ENCODE measurements at places on chromosomes 2 and 18.

GRCh38 chr18:24741965-24742724, 281.7 kb downstream of the HRH4 start:
- peak; percentile 62 for DNase-seq

GRCh38 chr18:56097621-56098020, 509.6 kb upstream of the TCF4 start:
- no peak for DNase-seq

- no peak for DNase-seq
Measured at GRCh38 chr2:174768557-174768956, 4.3 kb upstream of the CHRNA1 start.

GRCh38 chr2:136798766-136799165, 33.4 kb downstream of the THSD7B start:
- DNase-seq, result no peak

- no peak for DNase-seq
Measured at GRCh38 chr2:102229141-102229769, 42.4 kb downstream of the IL1RL2 start.

DNA sequence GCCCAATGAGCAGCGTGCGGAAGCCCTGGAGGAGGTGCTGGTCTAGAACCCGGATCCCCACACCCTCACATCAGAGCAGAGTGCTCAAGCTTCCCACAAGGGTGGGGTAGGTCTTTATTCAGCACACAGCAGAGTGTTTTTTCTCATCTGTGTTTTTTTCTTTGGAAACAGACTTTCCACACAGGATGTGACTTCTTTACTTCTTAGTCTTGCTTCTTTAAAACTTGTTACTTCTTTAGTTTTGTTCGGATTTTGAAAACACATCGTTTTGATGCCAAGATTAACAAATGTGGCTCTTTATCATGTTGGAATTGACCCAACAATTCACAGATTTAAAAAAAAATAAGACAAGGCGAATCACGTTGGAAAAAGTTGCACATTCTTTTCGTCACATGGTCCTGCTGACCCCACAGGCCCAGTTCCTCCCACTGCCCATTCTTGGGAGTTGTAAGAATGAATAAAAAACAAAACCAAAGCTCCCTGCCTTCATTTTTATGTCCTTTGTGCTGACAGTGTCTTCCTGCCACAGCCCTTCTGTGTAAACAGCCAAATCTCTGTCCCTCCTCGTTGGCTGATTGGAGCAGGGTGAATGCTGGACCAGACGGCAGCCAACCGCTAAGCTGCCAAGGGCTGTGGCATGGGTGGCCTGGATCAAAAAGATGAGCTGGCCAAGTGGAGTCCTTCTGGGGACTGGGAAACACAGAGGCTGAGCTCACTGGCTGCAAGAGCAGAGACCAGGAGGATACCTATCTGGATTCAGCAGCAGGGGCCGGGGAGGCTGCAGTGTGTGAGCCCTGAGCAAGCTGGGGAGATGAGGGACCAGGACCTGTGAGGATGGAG, 81.6 kb downstream of the TWIST2 start:
- DNase-seq, result peak; percentile 68

GRCh38 chr18:25544546-25545287, 192.8 kb upstream of the ZNF521 start:
- no peak for DNase-seq

DNA sequence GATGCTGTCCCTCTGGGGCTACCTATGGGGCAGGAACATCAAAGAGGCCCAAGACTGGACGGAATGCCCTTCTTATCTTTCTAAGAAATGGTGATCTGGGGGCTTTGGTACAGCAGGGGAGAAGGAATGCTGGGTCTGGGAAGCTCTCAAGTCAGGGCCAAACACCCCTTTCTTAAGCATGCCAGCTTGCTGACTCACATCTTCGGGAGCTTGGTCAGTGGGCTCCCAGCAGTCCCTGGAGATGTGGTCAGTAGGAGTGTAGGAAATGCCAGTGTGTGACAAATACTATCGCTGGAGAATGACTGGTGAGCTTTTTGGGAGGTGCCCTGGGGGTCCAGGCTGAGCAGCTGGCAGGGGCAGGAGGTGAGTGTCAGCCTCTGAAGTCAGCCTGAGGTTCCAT, 105.0 kb upstream of the CDC42EP3 start:
- DNase-seq, result peak; percentile 95

DNA sequence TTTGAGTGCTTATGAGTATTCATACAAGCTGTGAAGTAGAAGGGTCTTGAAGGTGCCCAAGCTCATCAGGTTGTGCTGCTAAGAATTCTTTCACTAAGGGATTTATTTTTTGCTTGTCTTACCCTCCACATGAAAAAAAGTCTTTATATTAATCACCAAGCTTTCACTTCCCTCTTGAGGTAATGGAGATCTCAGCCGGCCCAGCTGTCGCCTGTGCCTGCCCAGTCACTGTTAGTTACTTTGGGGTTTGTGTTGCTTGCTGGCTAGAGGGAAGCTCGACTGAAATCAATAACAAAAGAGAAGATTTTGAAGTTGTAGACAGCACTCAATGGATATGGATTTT, 21.9 kb downstream of the MC2R start:
- DNase-seq, result no peak

- DNase-seq, result no peak
Measured at GRCh38 chr18:6865251-6865650, 135.7 kb downstream of the ARHGAP28 start.

GRCh38 chr18:69586537-69586936, 185.8 kb downstream of the DOK6 start:
- no peak for DNase-seq

GRCh38 chr2:45804987-45805755, 153.7 kb downstream of the PRKCE start:
- DNase-seq, result no peak
